ENCODE measurements at places on chromosomes 12 and 14.

- H3K27me3 ChIP-seq: no peaks in the 10 kb centered on the region
- H3K27ac ChIP-seq: no peak overlapping the region
- peaks cover 13% of the 10 kb centered on the region for H3K4me1 ChIP-seq
Measured at GRCh38 chr12:88951860-88952561, 371.7 kb upstream of the KITLG start.

DNA sequence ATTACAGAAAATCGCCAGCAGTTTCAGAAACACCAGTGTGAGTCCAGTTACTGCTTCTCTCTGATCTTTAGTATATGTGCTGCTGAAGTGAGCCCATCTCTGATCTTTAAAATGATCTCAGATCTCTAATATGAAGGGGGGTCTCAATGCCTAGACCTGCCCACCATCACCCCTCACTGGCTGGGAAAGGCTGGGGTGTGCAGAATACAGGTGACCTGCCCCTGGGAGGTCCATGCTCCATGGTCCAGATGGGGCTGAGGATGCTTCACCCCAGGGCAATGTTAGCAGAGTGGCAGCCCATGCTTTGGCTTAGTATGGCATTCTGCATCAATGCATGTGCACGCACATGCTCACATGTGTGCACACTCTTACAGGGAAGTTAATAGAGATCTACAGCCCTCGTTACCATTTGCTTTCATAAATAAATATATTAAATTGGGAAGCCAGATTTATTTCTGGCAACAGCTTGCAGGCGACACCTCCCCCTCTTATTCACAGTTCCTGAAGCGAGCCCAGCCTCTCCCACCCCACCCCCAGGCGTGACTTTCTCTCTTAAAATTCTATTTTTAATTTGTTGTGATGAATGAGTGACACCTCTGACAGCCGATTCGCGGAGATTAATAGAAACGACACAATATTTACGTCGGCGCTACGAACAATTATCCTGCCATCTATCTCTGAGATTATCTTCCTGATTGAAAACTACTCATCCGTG lies 104.7 kb upstream of the ESRRB start:
- H3K27me3 ChIP-seq: peaks cover 56% of the 10 kb centered on the region
- no peaks in the 10 kb centered on the region for H3K36me3 ChIP-seq
- H3K4me3 ChIP-seq: no peak overlapping the region
- no peak overlapping the region for H3K27ac ChIP-seq
- H3K4me1 ChIP-seq: no peaks in the 10 kb centered on the region

DNA sequence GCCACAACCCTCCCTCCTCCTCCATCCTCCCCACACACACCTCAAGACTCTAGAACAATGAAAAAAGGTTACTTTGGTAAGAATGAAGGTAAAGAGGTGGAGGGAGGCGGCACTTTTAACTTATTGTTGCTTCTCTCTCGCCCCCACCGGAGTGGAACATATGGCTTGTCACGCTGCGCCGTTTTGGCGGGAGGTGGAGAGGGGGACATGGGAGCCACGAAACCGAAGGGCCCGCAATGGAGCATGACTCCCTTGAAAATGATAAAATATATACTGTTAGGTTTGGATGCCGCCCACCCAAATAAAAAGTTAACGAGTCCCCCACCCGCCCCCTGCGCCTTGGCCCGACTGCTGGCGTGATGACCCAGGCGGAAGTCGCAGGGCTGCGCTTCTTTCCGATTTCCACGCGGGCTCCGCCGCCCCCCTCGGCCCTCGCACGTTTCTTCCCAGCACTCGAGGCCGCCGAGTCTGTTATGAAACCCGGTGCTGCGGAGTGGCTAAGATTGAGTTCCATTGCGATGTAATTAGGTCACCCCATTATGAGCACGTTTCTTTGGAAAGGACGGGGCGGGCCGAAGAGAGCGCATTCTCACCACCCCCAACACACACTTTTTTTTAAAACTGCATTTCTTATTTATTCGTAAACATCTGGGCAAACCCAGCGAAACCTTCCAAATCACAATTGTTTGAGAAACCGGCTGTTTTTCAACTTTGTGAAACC lies 1.4 kb upstream of the ZFP36L1 start:
- H3K4me1 ChIP-seq: peaks cover 32% of the 10 kb centered on the region
- H3K27ac ChIP-seq: peak overlapping the region; percentile 100
- peaks cover 34% of the 10 kb centered on the region for H3K36me3 ChIP-seq
- peak overlapping the region; percentile 90 for H3K4me3 ChIP-seq
- DNase-seq: peak; percentile 76

- peak; percentile 64 for DNase-seq
- peak overlapping the region; percentile 91 for H3K4me3 ChIP-seq
- no peaks in the 10 kb centered on the region for H3K27me3 ChIP-seq
- H3K36me3 ChIP-seq: no peaks in the 10 kb centered on the region
- H3K4me1 ChIP-seq: peaks cover 28% of the 10 kb centered on the region
- H3K27ac ChIP-seq: peak overlapping the region; percentile 97
Measured at GRCh38 chr12:65741656-65742017, 82.6 kb upstream of the HMGA2 start.

DNA sequence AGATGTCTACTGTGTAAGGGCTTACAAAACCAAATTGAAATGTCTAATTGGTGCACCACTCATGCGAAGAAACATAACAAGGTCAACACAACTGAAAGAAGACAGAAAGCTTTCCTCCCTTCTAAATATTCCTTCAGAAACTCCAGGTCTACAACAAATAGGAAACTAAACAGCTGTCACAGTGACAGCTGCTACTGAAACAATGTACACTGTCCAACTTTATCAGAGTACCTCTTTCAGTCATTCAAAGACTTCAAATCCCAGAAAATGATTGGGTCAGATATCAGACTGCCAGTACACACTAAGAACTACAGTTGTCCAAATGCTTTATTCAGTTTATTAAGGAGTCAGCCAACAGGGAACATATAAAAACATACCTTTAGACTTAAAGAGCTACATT lies 35.2 kb downstream of the CEP128 start:
- DNase-seq: no peak
- peaks cover 15% of the 10 kb centered on the region for H3K36me3 ChIP-seq
- H3K4me1 ChIP-seq: no peaks in the 10 kb centered on the region

- no peak overlapping the region for H3K27ac ChIP-seq
- peaks cover 16% of the 10 kb centered on the region for H3K4me1 ChIP-seq
- no peak for DNase-seq
- peaks cover 3% of the 10 kb centered on the region for H3K36me3 ChIP-seq
- H3K27me3 ChIP-seq: no peaks in the 10 kb centered on the region
Measured at GRCh38 chr14:31038521-31039166, 12.5 kb upstream of the STRN3 start.

DNA sequence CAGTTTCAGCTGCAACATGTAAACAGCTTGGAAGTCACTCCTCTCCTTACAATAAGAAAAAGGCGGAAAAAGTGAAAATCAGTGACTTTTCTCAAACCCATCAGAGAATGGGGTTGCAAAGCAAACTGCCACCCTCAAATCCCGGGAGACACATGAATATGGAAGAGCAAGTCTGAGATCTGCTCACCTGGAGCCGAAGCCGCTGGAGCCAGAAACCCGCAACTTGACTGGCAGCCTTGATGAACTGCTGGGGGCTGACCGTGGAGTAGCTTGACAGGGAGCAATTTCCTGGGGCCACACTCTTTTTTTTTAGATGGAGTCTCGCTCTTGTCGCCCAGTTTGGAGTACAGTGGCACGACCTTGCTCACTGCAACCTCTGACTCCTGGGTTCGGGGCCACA lies 208.2 kb downstream of the KIF26A start:
- H3K4me1 ChIP-seq: peaks cover 19% of the 10 kb centered on the region
- no peak overlapping the region for H3K4me3 ChIP-seq
- H3K27ac ChIP-seq: no peak overlapping the region
- no peaks in the 10 kb centered on the region for H3K36me3 ChIP-seq
